ENCODE measurements at places on chromosomes 16 and 17.

- no peak for DNase-seq
Measured at GRCh38 chr17:5598457-5598856, 14.1 kb upstream of the NLRP1 start.

DNA sequence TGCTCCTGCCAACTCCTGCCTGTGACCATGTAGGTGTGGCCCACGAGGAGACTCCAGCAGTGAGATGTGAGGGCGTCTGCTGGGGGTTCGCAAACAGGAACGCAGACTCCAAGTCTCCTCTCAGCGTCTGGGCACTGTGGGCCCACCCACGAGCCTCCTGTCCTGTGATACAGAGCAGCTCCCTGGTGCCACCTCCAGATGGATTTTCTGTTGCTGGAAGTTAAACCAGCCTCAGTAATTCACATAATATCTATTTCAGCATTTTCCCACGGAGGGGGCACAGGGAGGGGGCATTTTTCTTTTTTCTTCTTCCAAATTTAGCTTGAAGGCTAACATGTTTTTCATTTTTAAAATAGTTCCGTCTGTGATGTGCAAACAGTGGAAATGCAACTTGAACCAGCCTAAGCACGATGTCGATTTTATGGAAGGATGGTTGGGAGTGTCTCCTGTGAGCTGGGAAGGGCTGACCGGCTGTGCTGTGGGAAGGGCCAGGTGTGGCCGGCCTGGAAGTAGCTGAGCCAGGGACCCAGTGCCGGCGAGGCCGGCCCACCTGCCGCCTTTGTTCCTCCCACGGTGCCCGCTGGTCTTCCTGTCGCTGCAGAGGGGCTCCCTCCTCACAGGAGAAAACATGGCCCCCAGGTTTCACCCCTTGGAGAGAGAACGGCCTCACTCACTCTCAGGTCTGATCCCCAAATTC is 3.9 kb upstream of the RAB40B start:
- DNase-seq: no peak

- DNase-seq: no peak
Measured at GRCh38 chr16:83338138-83338537, 469.6 kb upstream of the HSBP1 start.

- no peak for DNase-seq
Measured at GRCh38 chr16:85573696-85574641, 39.2 kb upstream of the GSE1 start.

DNA sequence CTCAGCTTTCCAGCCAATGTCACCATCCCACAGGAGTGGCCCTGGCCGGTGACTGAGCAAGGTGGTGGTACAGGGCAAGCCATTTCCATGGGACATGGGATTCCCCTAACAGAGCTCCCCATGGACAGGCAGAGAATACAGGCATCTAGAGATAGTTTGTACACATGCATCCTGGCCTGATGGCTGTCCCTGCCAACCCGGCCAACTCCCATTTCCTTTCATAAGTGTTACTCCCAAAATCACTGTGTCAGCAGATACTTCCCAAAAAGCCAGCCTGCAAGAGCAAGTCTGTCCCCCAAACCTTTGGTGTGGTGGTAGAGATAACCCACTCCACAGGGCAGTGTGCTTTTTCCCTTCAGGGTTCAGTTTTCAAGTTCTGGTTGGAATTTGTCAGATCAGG is 32.4 kb upstream of the SLC47A1 start:
- DNase-seq: no peak

DNA sequence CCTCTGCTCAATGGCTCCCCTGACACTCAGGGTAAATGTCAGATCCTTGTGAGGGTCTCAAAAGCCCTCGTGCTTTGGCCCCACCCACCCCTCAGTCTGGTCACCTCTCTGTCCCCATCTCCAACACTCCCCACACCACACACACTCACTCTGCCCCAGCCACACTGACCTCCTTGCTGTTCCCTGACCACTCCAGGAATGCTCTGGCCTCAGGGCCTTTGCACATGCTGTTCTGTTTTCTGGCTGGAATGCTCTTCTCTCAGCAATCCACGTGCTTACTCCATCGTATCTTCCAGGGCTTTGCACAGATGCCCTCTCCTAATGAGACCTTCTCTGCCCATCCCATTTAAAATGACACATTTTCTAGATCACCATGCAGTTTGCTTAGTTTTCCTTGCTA is 28.2 kb downstream of the GAS7 start:
- no peak for DNase-seq

- no peak for DNase-seq
Measured at GRCh38 chr16:8053437-8053836, 536.9 kb downstream of the TMEM114 start.

DNA sequence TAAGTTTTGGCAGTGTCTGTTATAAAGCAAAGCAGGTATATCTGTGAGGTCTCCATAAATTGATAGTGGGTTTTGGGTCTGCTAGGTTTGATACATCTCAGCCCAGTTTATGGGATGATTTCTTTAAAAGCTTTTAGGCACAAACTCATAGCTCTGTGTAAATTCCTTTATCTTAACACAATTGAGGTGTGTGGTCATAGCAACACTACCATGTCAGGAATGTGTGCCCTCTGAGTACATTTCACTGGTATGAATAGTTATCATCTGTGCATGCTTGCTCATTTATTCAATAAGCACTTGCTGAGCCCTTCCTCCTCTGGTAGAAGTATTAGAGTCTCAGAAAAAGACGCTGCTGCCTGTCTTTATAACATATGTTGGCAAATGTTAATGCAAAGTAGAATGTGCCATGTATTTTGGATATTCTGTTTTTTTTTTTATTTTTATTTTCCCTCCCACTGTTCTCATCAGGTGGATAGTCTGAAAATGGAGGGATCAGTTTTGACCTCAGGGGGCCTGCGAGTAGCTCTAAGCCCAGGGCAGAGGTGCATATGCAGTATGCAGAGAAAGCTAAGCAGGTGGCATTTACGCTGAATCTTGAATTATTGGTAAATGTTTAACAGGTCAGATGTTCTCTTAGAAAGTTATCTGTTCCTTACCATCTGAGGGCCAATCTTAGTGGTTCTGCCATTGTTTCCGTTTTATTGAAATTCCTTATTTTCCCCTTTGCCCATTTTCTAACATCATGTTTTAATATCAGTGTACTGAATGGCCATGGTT is 90.7 kb downstream of the WNT3 start:
- DNase-seq: no peak

GRCh38 chr16:75965504-75966374 is 239.4 kb upstream of the CPHXL start:
- no peak for DNase-seq

GRCh38 chr16:54432897-54433229 is 146.3 kb upstream of the IRX3 start:
- DNase-seq: no peak

DNA sequence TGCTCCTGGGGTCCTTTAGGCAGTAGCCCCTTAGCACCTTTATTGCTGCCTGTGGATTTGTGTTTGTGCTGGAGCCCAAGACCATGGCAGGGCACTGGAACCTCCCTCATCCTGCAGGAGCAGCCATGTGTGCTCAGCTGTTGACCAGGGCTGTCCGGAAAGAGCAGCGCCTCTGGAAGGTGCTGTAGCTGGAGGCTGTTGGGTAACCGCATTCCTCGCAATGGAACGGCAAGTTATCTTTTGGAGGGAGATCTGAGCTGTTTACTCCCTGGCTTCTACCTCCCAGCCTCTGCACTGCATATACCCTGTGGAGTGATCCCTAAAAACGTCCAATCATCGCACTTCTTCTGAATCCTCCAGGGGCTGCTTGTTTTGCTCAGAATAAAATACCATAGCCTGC is 291.0 kb downstream of the SNX29 start:
- DNase-seq: no peak

- peak; percentile 85 for DNase-seq
Measured at GRCh38 chr17:39621523-39622379, 5.0 kb upstream of the PPP1R1B start.

- no peak for DNase-seq
Measured at GRCh38 chr17:55161935-55162555, 102.7 kb upstream of the HLF start.

GRCh38 chr17:3035256-3035967 is 28.0 kb downstream of the OR1D5 start:
- no peak for DNase-seq

GRCh38 chr16:53821487-53821886 is 117.5 kb downstream of the FTO start:
- DNase-seq: no peak

GRCh38 chr17:46790216-46790615 is 28.3 kb downstream of the WNT3 start:
- no peak for DNase-seq

DNA sequence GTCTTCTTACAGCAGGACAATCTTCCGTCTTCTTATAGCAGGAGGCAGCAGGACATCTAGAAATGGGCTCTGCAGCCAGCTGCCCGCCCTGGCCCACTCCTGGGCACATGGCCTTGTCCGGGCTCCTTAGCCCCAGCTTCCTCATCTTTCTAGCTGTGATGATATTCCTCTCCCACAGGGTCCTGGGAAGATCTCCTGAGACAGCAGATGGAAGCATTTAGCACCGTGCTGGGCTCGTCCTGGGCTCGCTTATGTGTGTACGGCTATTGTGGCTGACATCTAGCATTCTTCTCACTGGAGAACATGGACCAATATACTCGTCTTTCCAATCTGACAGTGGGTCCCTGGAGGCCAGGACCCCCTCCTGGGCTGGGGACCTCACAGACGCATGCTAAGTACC is 48.5 kb downstream of the TIMM22 start:
- DNase-seq: no peak

DNA sequence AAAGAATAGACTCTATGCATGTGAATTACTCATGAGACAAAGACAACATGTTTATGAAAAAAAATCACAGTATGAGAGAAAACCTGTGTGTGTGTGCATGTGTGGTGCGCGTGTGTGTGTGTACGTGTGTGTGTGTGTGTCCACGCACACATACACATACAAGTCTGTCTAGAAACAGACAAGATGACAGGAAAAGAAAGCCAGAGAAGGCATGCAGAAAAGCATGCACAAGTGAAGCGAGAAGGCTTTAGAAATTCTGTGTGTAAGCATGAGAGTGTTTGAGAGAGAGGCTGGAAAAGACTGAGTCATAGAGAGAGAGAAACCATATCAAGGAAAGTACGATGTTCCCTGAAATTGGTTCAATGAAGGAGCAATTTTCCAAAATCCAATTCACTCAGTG is 566.4 kb upstream of the C16orf82 start:
- no peak for DNase-seq

DNA sequence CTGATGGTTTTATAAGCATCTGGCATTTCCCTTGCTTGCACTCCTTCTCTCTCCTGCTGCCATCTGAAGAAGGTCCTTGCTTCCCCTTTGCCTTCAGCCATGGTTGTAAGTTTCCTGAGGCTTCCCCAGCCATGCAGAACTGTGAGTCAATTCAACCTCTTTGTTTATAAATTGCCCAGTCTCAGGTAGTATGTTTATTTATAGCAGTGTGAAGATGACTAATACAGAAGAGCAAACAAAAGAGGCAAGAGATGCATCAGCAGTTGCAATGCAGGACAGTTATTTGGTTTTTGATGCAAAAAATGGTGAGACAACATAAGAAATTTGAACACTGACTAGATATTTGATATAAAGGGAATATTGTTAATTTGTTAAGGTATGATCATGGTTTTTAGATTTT is 16.8 kb downstream of the TMEM100 start:
- DNase-seq: no peak

DNA sequence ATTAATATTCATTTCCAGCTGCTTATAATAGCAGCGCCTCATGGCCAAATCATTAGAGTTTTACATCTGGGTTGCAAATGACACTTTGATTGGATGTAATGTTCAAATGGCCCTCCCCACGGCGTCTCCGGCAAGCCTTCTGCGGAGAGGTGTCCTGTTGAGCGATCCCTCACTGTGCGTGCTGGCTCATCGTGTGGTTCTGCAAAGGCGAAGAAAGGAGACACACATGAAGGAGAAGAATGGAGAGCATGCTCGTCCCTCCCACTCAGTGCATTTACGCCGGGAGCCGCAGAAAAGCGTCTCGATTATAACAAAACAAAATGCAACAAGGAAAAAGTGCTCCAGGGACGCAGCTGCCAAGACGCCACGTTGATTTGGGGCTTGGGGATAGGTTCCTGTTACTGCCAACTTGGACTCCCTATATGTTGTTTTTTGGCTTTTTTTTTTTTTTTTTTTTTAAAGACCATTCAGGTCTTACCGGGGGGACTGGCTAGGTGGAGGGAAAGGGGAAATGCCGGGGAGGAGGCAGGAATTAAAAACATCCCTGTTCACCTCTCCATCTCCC is 117.6 kb downstream of the C16orf78 start:
- no peak for DNase-seq

- DNase-seq: no peak
Measured at GRCh38 chr17:71033336-71033735, 864.0 kb downstream of the KCNJ2 start.

- no peak for DNase-seq
Measured at GRCh38 chr17:83091257-83092141, 12.1 kb downstream of the METRNL start.

DNA sequence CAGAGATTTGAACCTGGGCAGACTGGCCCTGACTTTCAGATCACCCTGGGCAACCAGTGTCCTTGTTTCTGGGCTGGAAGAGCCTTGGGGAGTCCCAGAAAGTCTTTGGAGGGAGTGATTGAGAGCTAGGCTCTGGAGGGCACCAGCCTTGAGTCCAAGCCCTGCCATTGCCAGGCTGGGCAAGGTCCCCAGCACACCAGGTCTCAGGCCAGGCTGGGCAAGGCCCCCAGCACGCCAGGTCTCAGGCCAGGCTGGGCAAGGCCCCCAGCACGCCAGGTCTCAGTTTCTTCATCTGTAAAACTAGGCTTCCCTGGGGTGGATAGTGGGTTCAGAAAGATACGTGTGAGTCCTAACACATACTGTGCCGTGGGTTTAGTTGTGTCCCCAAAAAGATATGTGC is 135.0 kb downstream of the IRF8 start:
- no peak for DNase-seq

DNA sequence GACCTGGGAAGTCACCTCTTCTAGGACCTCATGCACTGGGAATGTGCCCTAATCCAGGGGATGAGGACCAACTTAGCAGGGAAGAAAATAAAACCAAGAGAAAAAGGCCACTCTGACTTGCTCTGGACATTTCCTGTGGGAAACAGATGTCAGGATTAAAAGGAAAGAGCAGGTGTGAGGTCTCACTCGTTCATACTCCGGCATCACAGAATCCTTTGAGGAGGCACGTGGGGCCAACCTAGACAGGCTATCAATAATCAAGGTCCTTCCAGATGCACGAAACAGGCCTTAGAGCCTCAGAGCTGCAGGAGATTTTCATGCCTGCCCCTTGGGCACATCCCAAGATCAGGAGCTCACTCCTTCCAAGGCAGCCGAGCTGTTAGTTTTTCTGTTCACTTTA is 321.5 kb upstream of the CCL2 start:
- DNase-seq: no peak

DNA sequence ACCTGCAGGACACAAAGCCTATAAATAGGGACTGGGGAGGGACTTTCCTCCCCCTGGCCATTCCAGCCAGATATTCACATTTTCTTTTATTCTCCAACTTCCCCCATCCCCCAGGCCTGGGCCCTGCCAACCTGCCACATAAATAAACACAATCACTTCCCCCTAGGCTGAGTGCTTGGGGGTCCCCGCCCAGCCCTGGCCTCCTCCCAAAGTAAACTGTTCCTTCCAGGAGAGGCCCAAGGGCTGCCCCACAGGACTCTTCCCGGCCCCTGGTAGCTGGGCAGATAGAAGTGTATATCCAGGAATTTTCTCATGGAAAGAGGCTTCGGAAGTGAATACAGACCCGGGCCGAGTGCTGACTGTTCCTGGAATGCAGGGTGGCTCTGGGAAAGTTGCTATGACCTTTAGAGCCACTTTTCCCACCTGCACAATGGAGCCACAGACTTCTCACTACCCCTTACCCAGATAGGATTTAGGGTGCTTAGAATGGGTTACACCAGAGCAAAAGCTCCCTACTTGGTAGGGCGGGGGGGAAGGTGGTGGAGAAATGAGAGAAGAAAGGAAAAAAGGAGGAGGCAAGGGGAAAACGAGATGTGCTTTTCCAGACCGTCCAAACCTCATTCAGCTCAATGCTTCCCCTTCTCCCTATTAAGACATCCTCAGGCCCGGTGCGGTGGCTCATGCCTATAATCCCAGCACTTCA is 8.5 kb downstream of the CSF3 start:
- no peak for DNase-seq

Measured in stimulated activated CD8-positive, alpha-beta memory T cell treated with anti-CD3 and anti-CD28 coated beads, Interleukin-7, amount 100 ng/mL, for 1 hour (primary cell).